ENCODE measurements at places on chromosomes 6 and 20.

- DNase-seq = no peak
Measured at GRCh38 chr6:36243562-36244212, 26.2 kb upstream of the PNPLA1 start.

- no peak for DNase-seq
Measured at GRCh38 chr6:126941751-126942150, 176.7 kb upstream of the RSPO3 start.

GRCh38 chr6:10584607-10585006, 63.5 kb downstream of the GCNT2 start:
- no peak for DNase-seq

DNA sequence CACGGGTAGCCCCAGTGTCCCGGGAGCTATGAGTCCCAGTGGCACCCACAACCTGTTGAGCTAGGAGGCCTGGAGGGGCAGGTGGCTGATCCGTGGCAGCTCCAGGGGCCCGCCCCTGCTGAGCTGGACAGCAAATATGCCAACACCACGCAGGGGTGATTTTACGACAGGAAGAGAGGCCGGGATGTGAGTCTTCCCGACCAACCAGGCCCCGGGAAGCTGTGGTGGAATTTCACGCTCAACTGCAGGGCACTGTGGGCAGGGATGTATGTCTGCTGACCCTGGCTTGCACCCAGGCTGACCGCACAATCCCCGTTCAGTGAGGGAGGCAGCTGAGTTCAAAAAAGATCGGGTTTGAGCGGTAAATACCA, 183.9 kb downstream of the ERMARD start:
- DNase-seq = no peak

GRCh38 chr6:101344885-101345284, 48.6 kb upstream of the GRIK2 start:
- no peak for DNase-seq

GRCh38 chr6:87879132-87879861, 168.3 kb upstream of the SPACA1 start:
- no peak for DNase-seq

DNA sequence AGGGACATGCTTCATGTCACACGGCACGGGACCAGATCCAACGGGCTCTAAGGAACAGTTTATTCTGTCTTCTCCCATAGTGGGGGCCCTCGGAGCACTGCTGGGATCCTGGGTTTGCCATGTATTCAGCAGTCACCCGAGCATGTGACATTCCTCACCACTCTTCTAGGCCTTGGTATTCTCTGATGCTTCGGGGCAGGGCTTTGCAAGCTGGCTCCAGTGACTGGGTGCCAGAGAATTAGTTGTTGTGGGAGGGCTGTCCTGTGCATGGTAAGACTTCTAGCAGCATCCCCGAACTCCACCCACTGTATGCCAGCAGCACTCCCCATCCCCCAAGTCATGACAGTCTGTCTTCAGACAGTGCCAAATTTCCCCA, 5.4 kb downstream of the CCN5 start:
- DNase-seq = peak; percentile 75

DNA sequence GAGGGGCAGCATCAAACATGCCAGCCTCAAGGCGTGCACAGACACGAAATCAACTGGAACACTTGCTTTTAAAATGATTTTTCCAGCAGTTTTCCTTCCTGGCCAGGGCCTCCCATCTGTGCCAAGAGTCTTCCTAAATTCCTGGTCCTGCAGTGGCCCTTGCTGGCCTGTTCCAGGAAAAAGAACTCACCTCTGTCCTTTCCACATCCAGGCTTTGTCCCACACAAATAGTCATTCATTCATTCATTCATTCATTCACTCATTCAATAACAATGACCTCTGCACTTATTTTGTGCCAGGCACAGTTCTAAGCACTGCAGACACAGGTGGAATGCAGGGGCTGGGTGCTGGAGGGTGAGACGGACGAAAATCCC, 89.0 kb upstream of the CCDC167 start:
- no peak for DNase-seq

All from amniotic epithelial cell (primary cell).